ENCODE measurements at places on chromosomes 11 and 22. TPM values are rescaled to one million over a fixed set of nuclear protein-coding genes. Genes with fewer than 3 reads are reported as not detected.

DNA sequence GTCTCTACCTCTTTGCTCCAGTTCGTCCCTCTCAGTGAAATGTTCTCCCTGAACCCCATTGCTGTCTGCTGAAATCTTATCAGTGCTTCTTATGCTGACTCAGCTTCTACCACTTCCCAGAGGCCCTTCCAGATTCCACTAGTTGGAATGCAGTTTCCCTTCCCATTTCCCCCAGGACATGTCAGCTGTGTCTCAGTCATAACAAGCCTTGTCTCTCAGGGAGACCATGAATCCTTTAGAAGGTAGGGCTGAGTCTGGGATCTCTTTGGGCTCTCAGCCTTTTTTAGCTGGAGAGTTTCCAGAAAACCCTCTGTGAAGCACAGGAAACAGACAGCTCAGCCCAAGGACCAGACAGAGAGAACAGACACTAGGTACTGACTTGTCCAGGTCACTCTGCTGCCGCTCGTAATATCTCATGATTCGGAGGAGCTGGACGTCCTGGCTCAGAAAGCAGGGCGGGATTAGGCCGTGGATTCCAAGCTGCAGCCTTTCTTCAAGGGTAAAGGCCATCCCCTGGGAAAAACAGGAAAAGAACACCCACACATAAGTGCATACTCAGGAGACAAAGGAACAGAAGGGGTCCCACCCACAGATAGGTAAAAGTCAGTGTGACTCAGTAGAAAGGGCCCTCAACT, 113.0 kb downstream of the ME3 start:
- peak; percentile 82 for DNase-seq

DNA sequence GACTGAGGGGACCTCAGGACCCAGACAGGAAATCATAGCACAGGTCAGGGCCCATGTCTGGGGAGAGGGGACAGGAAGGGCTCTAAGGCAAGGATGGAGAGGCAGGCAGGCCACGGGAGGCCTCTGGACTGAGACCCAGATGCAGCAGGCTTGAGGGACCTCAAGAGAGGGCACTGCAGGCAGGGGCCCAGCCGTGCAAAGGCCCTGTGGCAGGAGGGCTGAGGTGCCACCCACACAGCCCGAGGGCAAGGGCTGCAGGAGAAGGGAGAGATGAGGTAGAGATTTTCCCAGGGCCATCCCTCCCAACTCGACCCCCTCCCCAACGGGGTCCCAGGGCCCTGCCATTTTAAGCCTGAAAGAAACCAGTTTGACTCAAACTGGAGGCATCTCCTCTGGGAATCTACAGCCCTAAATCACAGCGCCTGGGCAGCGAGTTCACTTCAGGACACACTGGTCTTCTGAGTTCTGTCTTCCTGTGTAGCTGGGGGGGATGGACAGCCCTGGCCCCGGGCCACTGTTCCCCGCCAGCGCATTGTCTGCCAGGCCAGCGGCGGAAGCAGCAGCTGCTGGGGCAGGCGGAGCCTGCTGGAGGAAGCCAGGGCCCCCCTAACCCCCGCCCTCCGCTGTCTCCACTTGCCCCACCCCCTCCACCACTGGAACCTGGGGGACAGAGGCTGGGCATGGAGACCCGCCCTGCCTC, 20.3 kb upstream of the WNT7B start:
- peak; percentile 98 for DNase-seq

- DNase-seq = no peak
These were observed 14.5 kb upstream of the PARVA start for GRCh38 chr11:12362857-12363256.

DNA sequence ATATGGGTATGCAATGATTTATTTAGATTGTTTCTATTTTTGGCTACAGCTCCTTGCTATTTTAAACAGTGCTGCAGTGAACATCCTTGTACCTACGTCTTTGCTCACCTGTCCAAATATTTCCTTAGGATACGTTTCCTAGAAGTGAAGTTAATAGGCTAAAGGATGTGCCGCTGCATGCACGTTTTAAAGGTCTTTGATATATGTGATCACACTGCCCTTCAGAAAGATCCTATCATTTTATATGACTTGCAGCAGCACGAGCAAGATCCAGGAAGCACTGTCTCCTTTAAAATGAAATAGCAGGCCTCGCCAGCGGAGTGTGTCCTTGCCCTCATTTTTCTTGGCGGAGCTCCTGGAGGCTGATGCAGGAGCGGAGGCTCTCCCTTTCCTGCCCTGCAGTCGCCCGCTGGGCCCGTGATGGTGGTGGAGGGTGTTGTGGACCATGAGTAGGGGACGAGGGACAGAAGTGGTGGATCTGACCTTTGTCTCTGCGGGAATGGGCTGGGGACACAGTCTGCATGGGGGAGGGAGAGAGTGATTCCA, 19.4 kb downstream of the RPS6KA4 start:
- DNase-seq = no peak

DNA sequence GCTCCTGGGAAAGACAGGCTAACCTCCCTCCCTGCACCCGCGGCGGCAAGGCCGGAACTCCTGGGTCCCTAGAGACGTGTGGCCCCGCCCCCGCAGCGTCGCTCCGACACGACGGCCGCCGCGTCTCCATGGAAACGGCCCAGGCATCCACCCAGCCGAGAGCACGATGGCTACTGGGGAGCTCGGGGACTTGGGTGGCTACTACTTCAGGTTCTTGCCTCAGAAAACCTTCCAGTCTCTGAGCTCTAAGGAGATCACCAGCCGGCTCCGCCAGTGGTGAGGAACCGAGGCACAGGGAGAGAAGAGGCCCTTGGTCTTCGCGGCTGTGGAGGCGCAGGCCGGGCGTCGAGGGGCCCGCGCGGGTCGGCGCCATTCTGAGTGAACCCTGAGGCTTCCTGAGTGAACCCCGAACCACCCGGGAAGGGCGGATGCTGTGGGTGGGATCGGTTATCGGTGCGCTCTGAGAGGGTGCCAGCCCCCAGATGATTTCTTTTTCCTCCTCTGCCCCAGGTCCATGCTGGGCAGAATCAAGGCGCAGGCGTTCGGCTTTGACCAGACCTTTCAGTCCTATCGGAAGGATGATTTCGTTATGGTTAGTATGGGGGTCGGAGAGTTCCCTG, at the start of gene CFAP300:
Gene CFAP300 (plus strand): TSS at position 133 of the 620 bp plus-strand sequence. CDS start 34 bp downstream, at position 167.
- peak; percentile 71 for DNase-seq

- no peak for DNase-seq
These were observed 49.5 kb upstream of the PHF21B start for GRCh38 chr22:45059296-45059695.

DNA sequence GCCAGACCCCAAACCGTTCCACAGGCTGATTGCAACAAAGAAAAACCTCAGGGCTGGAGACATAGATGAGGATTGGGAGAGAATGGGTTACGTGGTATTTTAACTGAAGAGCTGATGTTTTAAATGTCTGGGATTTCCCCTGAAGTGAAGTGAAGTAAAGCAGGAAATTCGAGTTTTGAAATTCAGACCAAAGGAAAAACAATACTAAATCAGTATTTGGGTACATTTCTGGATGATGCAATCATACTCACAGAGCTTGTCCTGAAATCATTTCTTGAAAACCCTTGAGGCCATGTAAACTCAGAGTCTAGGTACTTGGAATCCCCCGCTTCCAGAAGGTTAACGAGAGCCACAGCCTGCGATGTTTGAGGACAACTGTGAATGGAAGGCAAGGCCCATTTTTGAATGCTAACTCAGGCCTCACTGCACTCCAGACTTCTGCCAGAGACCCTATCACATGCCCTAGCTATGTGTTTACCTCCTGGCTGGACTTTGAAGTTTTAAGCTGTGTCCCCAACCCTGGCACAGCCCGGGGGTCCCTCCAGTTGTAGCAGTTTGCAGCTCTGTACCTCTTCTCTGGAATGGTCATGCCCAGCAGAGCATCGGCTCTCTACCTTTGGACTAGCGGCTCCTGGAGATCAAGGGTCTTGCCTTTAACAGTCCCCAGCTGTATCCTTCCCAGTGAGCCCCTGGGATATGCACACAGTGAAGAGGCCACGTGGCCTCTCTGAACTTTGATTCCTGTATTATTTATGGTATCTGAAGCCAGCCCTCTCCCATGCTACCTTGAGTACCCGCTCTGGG, 5.4 kb upstream of the FTH1 start:
- peak; percentile 95 for DNase-seq

Gene NXPE2
- not detected for total RNA-seq

Gene TREH
- total RNA-seq = not detected

All from fibroblast of villous mesenchyme (primary cell).